Activated T-helper 2 cell treated with anti-CD3 and anti-CD28 coated beads, Interferon-gamma antibody, Interleukin-2, Interleukin-4, amounts not matched to agents 10 μg/mL and 5 μg/mL and 100 μg/mL, durations not matched to agents 14 hours and 24 hours and 36 hours (primary cell): ENCODE measurements at places on chromosomes 2 and 18. TPM values are rescaled to one million over a fixed set of nuclear protein-coding genes. Genes with fewer than 3 reads are reported as not detected.

Gene KCNE4
- total RNA-seq, result not detected in 2 replicates

Gene GPR55
- total RNA-seq, result 0.57 and 0.78 TPM in 2 replicates

Gene STPG4
- total RNA-seq, result not detected in 2 replicates

Gene CASP8
- 43.5 and 44.1 TPM in 2 replicates for total RNA-seq

Gene DSEL
- total RNA-seq, result 0.05 TPM in 1 of 2 replicates, not detected in the other

Gene SERPINB12
- total RNA-seq, result not detected in 2 replicates

Gene ACTR3
- 521 and 530 TPM in 2 replicates for total RNA-seq

Gene TMEM163
- total RNA-seq, result 0.09 and 0.27 TPM in 2 replicates

Gene DNAJC10
- 63.5 and 64.6 TPM in 2 replicates for total RNA-seq

Gene COBLL1
- total RNA-seq, result 0.11 and 0.14 TPM in 2 replicates

Gene ACTG2
- 0.14 and 0.21 TPM in 2 replicates for total RNA-seq

Gene ZNF519
- total RNA-seq, result 21.3 and 24.2 TPM in 2 replicates

Gene PLEKHH2
- 21.3 and 25.1 TPM in 2 replicates for total RNA-seq

Gene FZD7
- total RNA-seq, result 1.1 and 1.4 TPM in 2 replicates

Gene CCDC141
- 3.6 and 4.2 TPM in 2 replicates for total RNA-seq

Gene ANKAR
- total RNA-seq, result 4.0 and 4.1 TPM in 2 replicates

Gene UGT1A7
- total RNA-seq, result not detected in 2 replicates

Gene CIB4
- total RNA-seq, result not detected in 2 replicates

Gene CDCA7
- 128 and 129 TPM in 2 replicates for total RNA-seq

Gene KLHL29
- 3.0 and 3.4 TPM in 2 replicates for total RNA-seq

Gene SLC14A1
- 5.6 and 6.0 TPM in 2 replicates for total RNA-seq

Gene ACOXL
- total RNA-seq, result 1.4 and 1.6 TPM in 2 replicates

Gene EFHD1
- total RNA-seq, result 0.16 and 0.48 TPM in 2 replicates

Gene WDR75
- total RNA-seq, result 90.7 and 94.4 TPM in 2 replicates

Gene OBSL1
- 0.37 and 0.59 TPM in 2 replicates for total RNA-seq

Gene AQP12B
- total RNA-seq, result not detected in 2 replicates

Gene SMYD1
- not detected in 2 replicates for total RNA-seq

Gene PLEKHB2
- total RNA-seq, result 72.3 and 72.9 TPM in 2 replicates

Gene CFAP210
- total RNA-seq, result not detected in 2 replicates

Gene SLC5A7
- not detected in 2 replicates for total RNA-seq

Gene MPP4
- not detected in 2 replicates for total RNA-seq

Gene ERICH2
- total RNA-seq, result not detected in 2 replicates

Gene SPEG
- total RNA-seq, result not detected in 2 replicates

Gene CFAP65
- total RNA-seq, result not detected in 2 replicates

Gene CRYGC
- total RNA-seq, result not detected in 2 replicates

Gene HOXD3
- total RNA-seq, result not detected in 2 replicates

Gene RAB12
- 14.7 and 17.2 TPM in 2 replicates for total RNA-seq

Gene ITGA6
- total RNA-seq, result 0.11 and 0.25 TPM in 2 replicates

Gene IL1RL1
- 10.7 and 11.1 TPM in 2 replicates for total RNA-seq

Gene C1QL2
- total RNA-seq, result not detected in 2 replicates

Gene GKN2
- total RNA-seq, result not detected in 2 replicates
